Osteocyte (in vitro differentiated cells): ENCODE measurements at places on chromosomes 3 and 15. TPM values are rescaled to one million over a fixed set of nuclear protein-coding genes. Genes with fewer than 3 reads are reported as not detected.

- peaks cover 2% of the 10 kb centered on the region for H3K36me3 ChIP-seq
- H3K4me3 ChIP-seq = no peak overlapping the region
- no peak for DNase-seq
- H3K27me3 ChIP-seq = peaks cover 2% of the 10 kb centered on the region
These were observed 298.3 kb downstream of the MEX3B start for GRCh38 chr15:81747482-81747881.

DNA sequence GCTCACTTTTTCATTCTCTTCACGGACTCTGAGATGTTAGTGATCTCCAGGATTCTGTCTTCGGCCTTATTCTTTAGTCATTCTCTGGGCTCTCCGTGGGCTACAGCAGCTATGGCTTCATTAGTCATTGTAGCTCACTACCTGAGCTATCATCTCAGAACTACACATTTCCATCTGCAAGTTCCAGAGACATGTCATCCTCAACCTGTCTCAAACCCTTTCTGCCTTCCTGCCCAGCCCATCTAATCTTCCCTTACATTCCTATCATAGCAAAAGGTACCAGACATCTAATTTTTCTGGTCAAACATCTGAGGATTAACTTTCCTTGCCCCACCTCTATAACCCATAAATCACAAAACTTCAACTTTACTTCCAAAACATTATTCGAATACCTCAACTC is 13.2 kb downstream of the TSPAN3 start:
- peaks cover 11% of the 10 kb centered on the region for H3K36me3 ChIP-seq
- no peaks in the 10 kb centered on the region for H3K27me3 ChIP-seq
- peaks cover 50% of the 10 kb centered on the region for H3K4me1 ChIP-seq
- no peak overlapping the region for H3K4me3 ChIP-seq
- no peak for DNase-seq
- H3K27ac ChIP-seq = no peak overlapping the region

DNA sequence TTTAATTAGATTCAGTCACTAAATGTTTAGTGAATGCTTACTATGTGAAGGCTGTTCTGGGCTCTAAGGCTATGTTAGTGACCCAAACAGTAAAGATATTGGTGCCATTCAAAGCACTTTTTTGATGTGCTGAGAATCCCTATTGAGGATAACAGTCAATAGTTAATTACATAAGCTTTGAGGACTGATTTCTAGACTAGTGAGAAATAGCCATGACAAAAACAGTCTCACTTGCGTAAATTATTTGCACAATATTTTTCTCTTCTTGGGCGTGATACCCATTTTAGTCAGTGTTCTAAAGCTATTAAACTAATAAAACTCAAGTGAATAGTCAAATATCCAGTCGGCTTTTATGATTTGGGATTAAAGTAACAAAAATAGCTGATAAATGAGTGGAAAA is 74.6 kb downstream of the UBE2E2 start:
- no peak overlapping the region for H3K27ac ChIP-seq
- no peak overlapping the region for H3K4me3 ChIP-seq
- no peaks in the 10 kb centered on the region for H3K27me3 ChIP-seq
- DNase-seq = no peak

VGLL3 gene
- 528 and 587 TPM in 2 replicates for total RNA-seq

DNA sequence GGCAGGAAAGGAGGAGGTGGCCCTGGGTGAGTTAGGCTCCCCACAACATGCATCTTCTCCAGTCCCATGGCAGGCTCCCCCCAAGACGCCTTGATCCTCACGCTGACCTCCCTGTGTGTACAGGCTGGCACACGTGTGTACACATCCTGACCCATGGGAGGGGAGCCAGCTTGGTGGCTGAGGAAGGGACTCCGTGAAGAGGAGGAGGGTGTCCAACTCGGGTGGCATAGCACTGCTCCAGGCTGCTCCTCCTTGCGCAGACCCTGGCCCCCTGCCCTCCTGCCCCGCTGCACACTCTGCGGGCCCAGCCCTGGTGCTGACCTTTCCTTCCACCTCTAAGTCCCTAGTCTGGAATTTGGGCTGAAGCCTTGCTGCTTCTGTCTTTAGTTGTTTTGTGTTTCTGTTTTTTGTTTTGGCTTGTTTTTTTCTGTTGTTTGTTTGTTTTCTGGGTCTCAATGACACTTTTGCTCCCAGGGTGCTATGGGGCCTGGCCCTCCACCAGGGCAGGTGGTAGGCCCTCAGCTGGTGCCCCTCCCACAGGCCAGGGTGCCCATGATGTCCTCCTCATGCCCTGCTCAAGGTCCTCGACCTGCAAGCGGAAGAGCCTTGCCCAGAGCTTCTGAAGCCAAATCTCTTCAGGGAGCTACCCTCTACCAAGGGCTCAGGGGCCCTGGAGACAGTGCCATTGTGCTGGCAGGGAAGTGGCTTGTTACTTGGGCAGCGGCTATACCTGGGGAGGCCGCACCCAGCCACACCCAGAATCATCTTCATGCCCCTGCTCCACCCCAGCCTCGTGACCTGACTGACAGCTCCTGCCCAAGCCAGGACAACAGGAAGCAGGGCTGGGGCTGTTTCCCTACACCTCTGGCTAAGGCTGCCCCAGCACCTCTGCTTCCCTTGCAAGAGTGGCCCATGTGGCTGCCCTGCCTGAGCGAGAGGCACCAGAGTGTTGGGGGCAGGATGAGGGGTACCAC is 5.1 kb downstream of the EPHB3 start:
- H3K4me1 ChIP-seq = peaks cover 59% of the 10 kb centered on the region
- H3K27ac ChIP-seq = peak overlapping the region; percentile 50

- peak overlapping the region; percentile 33 for H3K27ac ChIP-seq
- DNase-seq = no peak
- no peak overlapping the region for H3K4me3 ChIP-seq
- peaks cover 8% of the 10 kb centered on the region for H3K36me3 ChIP-seq
- no peaks in the 10 kb centered on the region for H3K27me3 ChIP-seq
These were observed 4.9 kb upstream of the ACKR4 start for GRCh38 chr3:132592216-132592615.

GRCh38 chr3:108100906-108101660 is 10.3 kb upstream of the CD47 start:
- no peak for DNase-seq
- peaks cover 11% of the 10 kb centered on the region for H3K4me1 ChIP-seq
- H3K4me3 ChIP-seq = no peak overlapping the region
- no peak overlapping the region for H3K27ac ChIP-seq
- H3K27me3 ChIP-seq = peaks cover 5% of the 10 kb centered on the region

- no peaks in the 10 kb centered on the region for H3K4me1 ChIP-seq
- no peak overlapping the region for H3K4me3 ChIP-seq
- no peak overlapping the region for H3K27ac ChIP-seq
- no peak for DNase-seq
These were observed 103.2 kb upstream of the SLCO2A1 start for GRCh38 chr3:134132961-134133360.

DNA sequence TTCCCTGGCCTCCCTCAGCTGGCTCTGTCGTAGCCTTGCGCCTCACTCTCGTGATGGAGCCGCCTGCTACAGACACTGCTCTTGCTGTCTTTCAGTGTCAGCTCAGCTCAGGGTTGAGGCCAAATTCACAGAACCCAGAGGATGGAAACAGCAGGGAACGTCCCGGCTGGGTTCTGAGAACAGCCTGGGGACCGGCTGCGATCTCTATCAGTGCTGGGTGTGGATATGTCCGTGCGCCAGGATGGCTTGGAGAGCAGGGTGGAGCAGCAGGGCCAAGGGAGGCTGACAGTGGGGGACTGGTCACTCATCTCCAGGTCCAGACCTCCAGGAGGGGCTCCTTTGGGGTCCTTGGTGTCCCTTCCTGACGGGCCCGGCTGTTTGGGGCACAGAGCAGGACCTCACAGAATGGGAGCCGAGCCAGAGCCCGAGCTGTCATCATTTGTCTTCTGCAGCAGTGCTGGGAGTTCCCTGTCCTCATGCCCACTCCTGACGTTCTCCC is 18.4 kb downstream of the KLF15 start:
- H3K4me1 ChIP-seq = no peaks in the 10 kb centered on the region
- no peaks in the 10 kb centered on the region for H3K36me3 ChIP-seq
- no peak overlapping the region for H3K4me3 ChIP-seq
- no peak overlapping the region for H3K27ac ChIP-seq
- DNase-seq = peak; percentile 76
- H3K27me3 ChIP-seq = peaks cover 10% of the 10 kb centered on the region

DNA sequence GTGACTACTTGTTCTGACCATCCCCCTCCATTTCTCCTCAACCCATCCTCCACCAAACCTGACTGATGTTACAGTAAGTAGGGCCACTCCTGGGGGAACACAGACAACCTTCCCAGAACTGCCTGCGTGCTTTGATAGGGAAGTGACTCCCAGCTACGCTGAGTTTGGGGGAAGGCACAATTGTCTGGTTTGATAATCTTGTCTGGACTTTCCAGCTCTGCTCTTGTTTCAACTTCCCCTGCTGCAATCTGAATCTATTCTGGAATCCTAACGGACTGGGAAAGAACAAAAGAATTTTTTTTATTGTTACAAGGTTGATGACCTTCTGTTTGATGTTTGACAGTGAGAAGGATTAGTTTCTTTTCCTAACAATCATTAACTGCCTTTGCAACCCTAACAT is 895.6 kb downstream of the ROBO1 start:
- H3K36me3 ChIP-seq = no peaks in the 10 kb centered on the region
- H3K4me1 ChIP-seq = peaks cover 55% of the 10 kb centered on the region
- DNase-seq = no peak
- peak overlapping the region; percentile 16 for H3K27ac ChIP-seq
- peak overlapping the region; percentile 15 for H3K4me3 ChIP-seq

C2CD4B gene
- total RNA-seq = not detected in 2 replicates

DNA sequence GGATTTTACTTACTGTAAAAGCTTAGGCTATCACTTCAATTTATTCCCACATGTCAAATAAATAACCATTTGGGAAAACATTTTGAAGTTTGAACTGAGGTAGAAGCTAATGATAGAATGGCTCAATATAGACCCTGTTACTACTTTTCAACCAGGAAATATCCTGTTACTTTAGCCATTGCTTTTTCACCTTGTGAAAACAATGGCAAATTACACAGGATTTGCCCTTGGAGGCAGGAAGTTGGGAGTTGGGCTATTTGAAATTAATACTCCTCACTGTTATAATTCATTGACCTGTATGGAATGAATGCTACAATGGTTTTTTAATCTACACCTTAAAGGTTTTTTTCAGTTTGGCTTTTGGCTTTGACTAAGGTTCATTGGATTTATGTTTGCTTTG is 98.1 kb upstream of the UBE2E2 start:
- no peaks in the 10 kb centered on the region for H3K36me3 ChIP-seq
- DNase-seq = no peak

DNA sequence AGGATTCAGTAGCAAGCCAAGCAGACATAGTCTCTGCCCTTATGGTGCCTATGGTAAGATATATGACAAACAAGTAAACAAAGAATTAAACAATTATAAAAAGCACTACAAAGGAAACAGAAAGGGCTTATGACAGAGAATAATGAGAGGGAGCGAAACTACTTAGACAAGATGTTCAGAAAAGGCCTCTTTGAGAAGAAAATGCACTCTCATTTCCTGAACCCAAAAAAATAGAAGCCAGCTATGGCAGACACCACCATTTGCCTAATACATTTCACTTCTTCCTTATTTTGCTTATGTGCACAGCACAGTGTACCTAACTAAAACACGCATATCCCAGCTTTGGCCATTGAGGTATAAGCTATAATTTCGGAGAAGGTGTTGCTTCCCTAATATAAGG is 465.5 kb upstream of the PPP2R3A start:
- peaks cover 3% of the 10 kb centered on the region for H3K4me1 ChIP-seq
- no peaks in the 10 kb centered on the region for H3K36me3 ChIP-seq
- no peak overlapping the region for H3K4me3 ChIP-seq
- H3K27me3 ChIP-seq = peaks cover 16% of the 10 kb centered on the region

GRCh38 chr3:137165117-137165806 is 207.5 kb downstream of the IL20RB start:
- H3K27me3 ChIP-seq = peaks cover 6% of the 10 kb centered on the region
- no peaks in the 10 kb centered on the region for H3K4me1 ChIP-seq
- H3K4me3 ChIP-seq = no peak overlapping the region
- H3K27ac ChIP-seq = no peak overlapping the region
- H3K36me3 ChIP-seq = no peaks in the 10 kb centered on the region

DNA sequence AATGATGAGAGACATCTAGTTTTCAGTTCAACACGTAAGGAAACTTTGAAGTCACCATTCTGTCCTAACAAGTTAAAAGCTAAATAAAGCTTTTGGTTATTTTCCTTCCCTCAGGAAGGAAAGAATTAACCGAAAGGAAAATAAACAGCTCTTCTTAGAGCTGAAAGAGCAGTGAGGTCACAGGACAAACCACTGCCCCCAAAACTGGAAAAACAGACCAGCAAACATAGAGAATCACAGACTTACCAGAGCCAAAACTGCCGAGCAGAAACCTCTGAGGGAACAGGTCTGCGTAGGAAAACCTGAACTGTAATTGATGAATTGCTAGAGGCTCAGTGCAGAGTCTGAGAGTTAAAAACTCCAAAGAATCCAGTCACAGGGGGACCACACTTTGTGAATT is 14.7 kb downstream of the USP50 start:
- H3K27ac ChIP-seq = no peak overlapping the region
- no peaks in the 10 kb centered on the region for H3K27me3 ChIP-seq
- no peaks in the 10 kb centered on the region for H3K36me3 ChIP-seq
- DNase-seq = no peak
- no peak overlapping the region for H3K4me3 ChIP-seq
- H3K4me1 ChIP-seq = peaks cover 9% of the 10 kb centered on the region

GRCh38 chr3:141089339-141090152 is 38.4 kb downstream of the SPSB4 start:
- no peak overlapping the region for H3K4me3 ChIP-seq
- no peaks in the 10 kb centered on the region for H3K36me3 ChIP-seq
- no peak overlapping the region for H3K27ac ChIP-seq

DNA sequence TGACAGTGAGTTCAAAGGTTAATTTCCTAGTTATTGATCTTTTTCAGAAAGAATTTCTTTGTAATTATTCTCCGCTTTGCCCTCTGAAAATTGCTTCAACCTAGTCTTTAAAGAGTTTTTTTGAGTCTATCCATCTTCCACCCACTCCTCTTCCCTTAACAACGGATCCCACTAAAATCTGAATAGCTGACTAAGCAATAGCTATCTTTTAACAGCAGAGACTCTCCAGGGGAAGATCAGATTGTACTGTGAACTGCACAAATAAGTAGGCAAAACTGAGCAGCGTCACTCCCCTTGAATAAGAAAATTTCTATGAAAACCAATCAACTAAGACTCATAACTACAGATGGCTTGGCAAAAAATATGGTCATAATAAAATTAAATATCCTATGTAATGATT is 127.9 kb downstream of the TUSC7 start:
- DNase-seq = no peak
- H3K4me3 ChIP-seq = no peak overlapping the region
- no peaks in the 10 kb centered on the region for H3K4me1 ChIP-seq
- peaks cover 3% of the 10 kb centered on the region for H3K27me3 ChIP-seq

- DNase-seq = no peak
- H3K27me3 ChIP-seq = peaks cover 67% of the 10 kb centered on the region
- no peak overlapping the region for H3K27ac ChIP-seq
- H3K4me3 ChIP-seq = no peak overlapping the region
- peaks cover 4% of the 10 kb centered on the region for H3K4me1 ChIP-seq
These were observed 10.2 kb upstream of the ADIPOQ start for GRCh38 chr3:186832276-186832675.

LEKR1 gene
- total RNA-seq = 0.55 and 1.0 TPM in 2 replicates
